ENCODE measurements at places on chromosomes 5 and 9.

- DNase-seq, result no peak
Measured at GRCh38 chr5:43171926-43172325, 20.1 kb upstream of the NIM1K start.

DNA sequence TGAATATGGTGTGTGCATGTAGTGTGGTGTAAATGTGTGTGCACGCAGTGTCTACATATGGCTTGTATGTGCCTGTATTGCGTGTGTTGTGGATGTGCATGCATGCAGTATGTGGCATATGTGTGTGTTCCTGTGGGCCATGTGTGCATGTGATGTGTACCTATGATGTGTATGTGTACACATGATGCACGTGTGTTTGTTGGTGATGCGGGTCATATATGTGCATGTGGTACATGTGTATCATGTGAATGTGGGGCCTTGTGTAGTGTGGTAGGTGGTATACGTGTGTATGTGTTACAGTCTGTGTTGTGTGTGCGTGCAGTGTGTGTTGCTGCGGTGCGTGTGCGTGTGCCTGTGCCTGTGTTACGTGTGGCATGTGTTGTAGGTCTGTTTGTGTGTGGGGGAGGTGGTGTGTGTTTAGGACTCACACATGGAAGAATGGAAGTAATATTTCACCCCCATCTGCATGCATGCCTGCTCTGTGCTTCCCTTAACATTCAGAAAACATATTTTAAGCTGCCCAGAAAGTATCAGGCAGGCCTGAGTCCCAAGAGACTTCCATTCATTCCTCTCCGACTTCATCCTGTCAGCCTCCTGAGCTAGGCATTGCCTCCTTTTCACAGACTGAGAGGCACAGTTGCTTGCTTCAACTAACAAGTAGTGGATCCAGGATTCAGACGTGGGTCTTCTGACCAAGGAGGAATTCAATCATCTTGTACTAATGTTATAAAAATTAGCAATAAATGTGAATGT, 55.4 kb upstream of the RUFY1 start:
- DNase-seq, result no peak

- peak; percentile 46 for DNase-seq
Measured at GRCh38 chr5:26700759-26701384, 337.5 kb downstream of the CDH9 start.

DNA sequence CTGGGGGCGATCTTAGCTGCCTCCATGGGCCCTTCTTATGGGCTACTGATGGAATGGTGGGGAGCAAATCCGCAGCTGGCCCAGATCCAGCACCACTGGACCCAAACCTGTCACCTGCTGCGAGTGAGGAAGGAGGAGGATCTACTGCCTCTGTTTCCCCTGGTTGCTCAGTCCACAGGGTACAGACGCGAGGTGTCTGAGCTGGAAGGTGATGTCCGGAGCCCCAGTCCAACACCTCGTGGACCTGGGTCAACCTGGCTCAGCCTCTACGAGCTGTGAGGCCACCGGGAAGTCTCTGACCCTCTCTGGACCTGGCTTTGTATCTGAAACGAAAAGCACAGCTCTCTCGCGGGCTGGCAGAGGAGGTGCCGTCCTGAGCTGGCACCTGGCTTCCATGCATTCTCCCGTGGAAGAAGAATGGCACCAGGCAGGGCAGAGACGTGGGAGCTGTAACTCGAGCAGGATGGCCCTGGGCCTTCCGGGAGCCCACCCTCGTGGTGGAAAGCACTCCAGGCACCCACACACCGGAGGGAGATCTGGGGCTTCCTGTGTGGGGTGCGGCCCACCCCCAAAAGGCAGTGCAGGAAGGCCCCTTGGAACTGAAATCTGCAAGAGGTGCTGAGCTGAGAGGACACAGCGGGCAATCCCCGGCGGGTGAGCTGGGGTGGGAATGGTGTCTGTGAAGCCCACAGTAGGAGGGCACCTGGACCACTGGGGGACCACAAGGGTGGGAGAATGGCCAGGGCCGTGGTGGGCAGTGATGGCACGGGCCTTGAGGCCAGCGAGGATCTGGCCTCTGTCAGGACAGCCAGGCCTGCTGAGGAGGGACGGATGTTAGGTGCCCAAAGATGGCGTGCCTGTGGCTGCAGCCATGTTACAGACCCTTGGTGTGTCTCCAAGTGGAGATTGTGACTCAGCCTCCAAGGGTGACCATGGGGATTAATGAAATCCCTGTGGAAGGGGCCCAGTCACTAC, 133.4 kb downstream of the OLFM1 start:
- no peak for DNase-seq

DNA sequence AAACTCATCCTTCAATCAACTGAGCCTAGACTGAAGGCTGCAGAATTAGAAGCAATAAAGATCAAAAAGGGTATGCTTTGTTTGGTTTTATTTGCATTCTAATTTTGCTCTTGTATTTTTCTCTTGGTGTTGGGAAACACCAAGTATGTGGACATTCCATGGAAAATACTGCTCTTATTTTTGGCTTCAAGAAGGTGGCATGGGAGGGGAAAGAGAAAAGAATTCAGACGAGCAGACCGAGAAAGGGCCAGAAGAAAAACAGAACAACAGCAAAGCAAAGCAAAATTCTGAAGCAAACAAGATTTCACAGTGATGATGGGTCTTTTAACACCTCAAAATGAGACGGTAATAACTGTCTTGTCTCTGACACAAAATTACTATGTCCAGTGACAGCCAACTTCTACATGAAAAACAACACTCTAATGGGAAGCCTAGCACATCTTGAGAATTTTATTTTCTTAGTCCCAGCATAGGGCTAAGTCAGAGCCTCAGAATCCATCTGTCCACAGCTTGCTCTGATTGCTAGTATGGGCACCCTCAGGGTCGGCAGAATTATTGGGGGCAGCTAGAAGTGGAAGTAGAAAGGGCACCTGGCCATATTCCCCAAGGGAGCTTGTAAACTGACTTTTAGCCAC, 26.8 kb downstream of the FREM1 start:
- DNase-seq, result no peak

DNA sequence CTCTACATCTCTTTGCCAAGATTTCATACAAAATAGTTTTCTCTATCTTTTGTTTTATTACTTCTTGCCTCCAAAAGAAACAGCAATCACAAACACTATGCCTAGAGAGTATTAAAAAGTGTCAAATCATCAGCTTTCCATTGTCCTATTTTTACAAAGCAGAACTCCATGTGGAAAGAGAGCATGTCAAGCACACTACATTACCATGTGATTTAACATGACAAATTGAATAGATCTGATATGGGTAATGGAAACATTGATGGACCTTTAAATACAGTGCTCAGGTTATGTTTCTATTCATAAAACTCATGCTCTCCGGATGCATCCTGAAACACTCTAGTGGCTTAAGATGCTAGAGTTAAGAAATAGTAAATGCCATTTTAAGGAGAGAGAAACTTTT, 791.4 kb upstream of the CTNND2 start:
- no peak for DNase-seq

- no peak for DNase-seq
Measured at GRCh38 chr9:106956971-106957370, 94.0 kb downstream of the ZNF462 start.
